ENCODE measurements at places on chromosomes 7 and 10. TPM values are rescaled to one million over a fixed set of nuclear protein-coding genes. Genes with fewer than 3 reads are reported as not detected.

TMEM229A gene
- total RNA-seq = not detected

PNLIPRP2 gene
- total RNA-seq = not detected

DNA sequence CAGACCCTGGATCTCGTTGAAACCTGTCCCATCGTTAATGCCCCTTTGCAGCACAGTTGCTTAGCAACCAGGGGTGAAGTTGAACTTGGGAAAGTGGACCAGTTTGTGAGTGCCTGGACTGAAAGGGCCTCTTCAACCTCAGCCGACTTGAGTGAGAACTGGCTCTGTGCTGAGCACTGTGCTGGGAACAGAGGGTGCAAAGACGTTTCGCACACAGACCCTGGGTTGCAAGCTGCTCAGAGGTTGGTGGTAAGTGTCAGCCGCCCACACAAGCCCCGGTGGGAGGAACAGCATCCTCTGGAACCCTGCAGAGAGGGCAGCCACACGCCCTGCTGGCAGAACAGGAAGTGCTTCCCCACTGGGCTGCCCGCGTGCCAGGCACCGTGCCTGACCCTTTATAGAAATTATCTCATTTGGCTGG, 89.2 kb downstream of the CARD11 start:
- DNase-seq = no peak

TMEM236 gene
- total RNA-seq = 0.71 TPM

KIAA1217 gene
- 266 TPM for total RNA-seq

DNA sequence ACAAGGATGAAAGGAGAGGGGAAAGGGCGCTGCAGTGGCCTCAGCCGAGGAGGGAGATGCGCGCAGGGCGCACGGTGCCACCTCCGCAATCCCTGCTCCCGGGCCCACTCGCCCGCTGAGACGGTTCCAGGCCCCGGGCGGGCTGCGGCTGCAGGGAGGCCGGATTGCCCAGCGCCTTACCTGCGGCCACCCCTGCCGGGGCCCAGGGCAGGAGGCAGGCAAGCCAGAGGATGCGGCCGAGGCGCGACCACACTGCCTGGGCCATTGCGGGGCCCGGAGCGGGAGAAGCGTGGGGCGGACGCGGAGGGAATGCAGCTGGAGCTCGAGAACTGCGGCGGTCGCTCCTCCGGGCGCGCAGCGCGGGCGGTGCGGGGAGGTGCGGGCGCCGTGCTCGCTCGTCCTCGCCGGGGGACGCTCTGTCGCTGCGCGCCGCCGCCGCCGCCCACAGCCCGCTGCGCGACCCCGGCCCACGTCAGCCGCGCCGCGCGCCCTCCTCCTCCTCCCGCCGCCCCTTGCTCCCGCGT, at the start of gene TMEM130:
Gene TMEM130 (minus strand): TSS at position 418 of the 524 bp plus-strand sequence. CDS start 153 bp downstream, at position 265.
- DNase-seq = no peak

- no peak for DNase-seq
Observed at GRCh38 chr10:122878799-122879338, 512 bp downstream of the FAM24B start.

GRCh38 chr7:107785170-107785569, 17.9 kb downstream of the SLC26A3 start:
- no peak for DNase-seq

Measured in gastrocnemius medialis (tissue), 4 donors.